ENCODE measurements at places on chromosomes 5 and 9.

- DNase-seq, result peak; percentile 94
Observed at GRCh38 chr5:39219437-39219836, at the start of gene FYB1. TSS of gene FYB1 (minus strand) at chr5:39219563. CDS start at chr5:39202960, 16,603 bp downstream.

GRCh38 chr9:13034694-13035002, 244.8 kb downstream of the MPDZ start:
- no peak for DNase-seq

- no peak for DNase-seq
Observed at GRCh38 chr5:39185761-39186160, 33.6 kb downstream of the FYB1 start.

GRCh38 chr9:69857131-69857530, 36.5 kb downstream of the CFAP95 start:
- peak; percentile 62 for DNase-seq

DNA sequence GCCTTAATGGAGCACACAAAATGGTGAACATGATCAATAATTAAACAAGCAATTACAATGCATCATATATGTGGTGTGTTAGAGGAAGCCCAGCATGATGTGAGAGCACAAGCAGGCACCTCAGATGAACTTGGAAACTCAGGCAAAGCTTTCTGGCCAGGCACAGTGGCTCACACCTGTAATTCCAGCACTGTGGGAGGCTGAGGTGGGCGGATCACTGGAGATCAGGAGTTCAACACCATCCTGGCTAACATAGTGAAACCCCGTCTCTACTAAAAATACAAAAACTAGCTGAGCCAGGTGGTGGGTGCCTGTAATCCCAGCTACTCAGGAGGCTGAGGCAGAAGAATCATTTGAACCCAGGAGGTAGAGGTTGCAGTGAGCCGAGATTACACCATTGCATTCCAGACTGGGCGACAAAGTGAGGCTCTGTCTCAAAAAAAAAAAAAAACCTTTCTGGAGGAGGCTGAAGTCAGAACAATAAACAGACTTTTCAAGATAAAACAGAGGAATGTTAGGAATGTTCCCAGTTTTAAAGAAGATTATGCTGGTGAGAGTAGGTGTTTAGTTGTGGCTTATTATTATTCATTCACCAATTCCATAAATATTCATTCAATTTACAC, 159.4 kb downstream of the CEMIP2 start:
- DNase-seq, result no peak

DNA sequence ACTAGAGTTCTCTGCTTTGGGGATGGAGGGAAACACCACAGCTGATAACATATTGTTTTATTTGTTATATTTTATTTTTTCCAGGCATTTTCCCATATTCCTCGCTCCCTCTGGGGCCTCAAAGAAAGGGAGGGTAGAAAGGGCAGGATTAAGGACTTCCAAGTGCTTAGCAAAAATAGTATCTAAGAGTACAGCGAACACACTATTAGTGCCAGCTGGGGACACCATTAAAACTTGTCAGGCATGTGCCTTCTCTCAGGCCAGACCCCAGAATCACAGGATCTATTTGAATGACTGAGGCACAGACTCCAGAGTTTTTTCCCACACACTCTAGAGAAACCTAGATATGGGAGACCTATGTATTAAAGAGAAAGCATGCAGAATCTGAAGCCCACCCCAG, 451.0 kb upstream of the TRPC7 start:
- no peak for DNase-seq
